Activated CD8-positive, alpha-beta memory T cell treated with anti-CD3 and anti-CD28 coated beads for 24 hours (primary cell): ENCODE measurements at places on chromosomes 7 and 10.

DNA sequence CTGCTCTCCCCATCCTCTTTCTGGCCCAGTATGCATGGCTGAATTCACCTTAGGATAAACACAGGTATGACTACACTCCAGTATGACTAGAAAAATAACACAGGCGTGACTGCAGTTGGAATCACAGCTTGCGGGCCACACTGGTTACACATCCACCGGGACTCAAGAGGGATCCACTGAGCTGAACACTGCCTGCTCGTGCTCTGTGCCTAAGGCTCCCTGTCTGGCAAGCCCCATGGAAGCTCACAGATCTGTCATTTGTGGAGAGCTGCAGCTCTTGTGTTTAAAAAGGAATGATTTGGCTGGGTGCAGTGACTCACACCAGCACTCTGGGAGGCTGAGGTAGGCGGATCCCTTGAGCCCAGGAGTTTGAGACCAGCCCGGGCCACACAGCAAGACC lies 26.8 kb downstream of the VOPP1 start:
- peak; percentile 55 for DNase-seq

DNA sequence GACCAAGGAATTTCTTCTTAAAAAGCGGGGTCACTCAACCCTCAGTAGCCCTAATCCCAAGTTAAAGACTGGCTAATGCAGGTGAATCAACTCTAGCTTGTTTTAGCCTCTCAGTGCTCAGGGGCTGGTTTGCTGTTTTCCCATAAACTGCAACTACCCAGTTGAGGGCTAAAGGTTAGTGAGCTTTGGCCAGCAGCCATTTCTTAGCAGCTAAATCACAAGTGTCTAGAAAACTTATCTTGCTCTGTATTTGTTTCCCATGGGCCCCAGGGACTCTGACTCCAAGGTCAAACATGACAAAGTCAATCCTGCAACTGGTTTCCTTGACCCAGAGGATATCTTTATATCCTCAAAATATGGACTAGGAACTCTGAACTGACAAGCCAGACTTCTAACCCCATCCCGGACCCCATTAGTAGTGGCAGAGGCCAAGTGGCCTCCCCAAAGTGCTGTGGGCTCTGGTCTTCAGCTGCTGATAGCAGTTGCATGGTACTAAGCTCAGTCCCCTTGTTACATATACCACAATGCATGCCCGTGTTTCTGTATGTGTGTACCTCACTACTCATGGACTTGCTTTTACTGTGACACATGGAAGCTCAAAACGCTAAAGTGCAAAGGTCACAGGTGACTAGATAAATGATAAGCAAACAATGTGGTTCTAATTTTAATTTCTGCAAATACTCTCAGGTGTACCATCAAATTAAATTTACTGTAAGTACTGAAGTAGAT lies 793.0 kb upstream of the IGFBP3 start:
- DNase-seq, result no peak

DNA sequence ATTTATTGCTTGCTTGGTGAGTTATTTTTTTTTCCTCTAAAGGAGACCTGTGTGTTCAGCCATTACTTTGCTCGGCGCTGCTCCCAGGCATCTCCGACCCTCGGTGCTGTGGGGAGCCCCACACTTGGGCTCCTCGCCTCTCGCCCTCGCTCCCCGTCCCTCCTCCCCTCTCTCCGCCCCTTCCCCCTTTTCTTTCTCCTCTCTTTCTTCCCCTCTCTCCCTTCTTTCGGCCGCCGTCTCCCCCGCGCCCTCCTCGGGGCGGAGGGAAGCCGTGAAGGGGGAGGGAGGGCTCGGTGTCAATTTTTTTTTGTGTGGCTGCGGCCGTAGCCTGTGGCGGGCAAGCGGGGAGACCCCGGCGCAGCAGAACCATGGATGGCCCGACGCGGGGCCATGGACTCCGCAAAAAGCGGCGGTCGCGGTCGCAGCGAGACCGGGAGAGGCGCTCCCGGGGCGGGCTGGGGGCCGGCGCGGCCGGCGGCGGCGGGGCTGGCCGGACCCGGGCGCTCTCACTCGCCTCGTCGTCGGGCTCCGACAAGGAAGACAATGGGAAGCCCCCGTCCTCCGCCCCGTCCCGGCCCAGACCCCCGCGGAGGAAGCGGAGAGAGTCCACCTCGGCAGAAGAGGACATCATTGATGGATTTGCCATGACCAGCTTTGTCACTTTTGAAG lies 1.1 kb downstream of the AUTS2 start:
- DNase-seq, result no peak

DNA sequence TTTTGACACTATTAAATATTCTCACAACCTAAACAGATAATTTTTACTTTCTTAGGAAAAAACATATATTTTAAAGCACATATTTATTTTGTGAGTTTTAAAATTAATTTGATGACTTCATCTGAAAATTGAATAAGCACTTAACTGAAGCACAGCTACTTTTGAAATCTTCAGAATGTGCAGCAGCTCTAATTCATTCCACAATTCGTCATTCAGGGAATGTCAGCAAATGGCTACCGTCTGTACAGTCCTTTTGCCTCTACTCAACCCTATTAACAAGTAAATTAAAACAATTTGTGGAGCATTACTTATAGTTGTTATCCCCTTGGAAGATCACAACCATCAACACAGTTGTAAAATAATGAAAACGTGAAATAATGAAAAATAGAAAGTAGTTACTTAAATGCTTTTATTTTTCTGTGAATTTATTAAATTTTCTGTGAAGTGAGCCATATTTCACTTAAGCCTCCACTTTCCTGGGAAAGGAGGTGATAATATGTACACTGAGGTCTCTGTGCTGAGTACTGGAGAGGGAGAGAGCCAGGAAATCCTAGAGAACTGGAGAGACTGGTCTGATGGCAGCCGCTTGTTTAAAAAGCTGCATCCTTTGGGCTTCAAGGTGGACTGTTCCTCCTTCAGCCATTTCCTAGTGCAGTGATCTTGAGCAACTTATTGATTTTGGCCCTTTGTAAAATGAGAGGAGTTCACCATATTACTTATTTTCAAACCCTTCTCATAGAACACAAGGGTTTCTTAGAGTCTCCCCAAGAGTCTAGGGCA lies 70.6 kb downstream of the REEP3 start:
- DNase-seq, result no peak

GRCh38 chr10:74738052-74738451 lies 88.3 kb upstream of the KAT6B start:
- no peak for DNase-seq

DNA sequence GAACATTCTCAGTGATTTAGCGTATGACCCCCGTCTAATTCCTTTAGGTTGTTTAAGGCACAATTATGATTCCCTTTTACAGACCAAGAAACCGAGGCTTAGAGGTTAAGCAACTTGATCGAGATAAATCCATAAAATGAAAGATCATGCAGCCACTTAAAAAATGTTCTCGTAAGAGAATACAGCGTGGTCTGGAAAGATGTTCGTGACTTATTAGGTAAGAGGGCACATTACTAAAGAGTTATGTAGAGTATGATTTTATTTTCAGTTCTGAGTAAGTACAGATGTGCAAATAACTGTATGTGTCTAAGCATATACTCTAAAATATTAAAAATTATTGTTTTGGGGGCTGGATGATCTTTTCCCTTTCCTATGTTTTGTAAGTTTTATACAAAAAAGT lies 575.1 kb downstream of the PARD3 start:
- DNase-seq, result no peak
